Esophagus squamous epithelium (tissue), 5 donors: ENCODE measurements at places on chromosomes 2 and 18. TPM values are rescaled to one million over a fixed set of nuclear protein-coding genes. Genes with fewer than 3 reads are reported as not detected.

DNA sequence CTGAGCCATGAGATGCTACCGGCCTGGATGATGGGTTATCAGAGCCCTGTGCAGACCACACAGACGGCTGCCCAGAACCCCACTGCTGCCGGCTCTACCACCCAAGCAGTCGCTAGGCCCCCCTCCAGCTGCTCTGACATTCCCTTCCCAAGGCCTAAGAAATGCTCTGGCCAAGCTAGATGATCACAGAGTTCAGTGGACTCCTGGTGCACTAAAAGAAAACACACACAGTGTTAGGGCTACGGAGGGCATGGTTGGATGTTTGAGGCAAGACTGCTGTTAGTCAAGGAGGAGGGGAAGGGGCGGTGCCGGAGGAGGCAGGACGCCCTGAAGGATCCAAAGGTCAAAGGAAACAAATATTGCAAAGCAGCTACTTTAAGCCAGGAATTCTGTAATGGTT lies 174.5 kb downstream of the MYCN start:
- no peak for DNase-seq

- DNase-seq: no peak
These were observed 87.7 kb downstream of the DSEL start for GRCh38 chr18:67428805-67429204.

DNA sequence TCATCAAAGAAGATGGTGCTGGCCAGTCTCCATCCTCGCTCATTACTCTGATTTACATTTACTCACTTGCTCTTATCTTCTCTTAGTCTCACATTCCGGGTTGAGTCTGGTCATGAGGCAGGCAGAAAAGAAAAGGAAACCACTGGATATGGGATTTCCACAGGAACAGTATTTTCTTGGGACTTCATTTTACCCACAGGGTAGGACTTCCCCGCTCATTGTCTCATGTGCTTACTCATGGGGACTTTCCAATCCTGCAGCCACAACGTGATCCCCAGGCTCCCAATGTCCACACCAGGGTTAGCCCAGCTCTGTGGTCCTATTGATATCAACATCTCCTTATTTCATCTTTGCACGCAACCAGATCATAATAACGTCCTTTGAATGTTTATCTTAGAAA lies 373.8 kb downstream of the TMEM182 start:
- no peak for DNase-seq

DNA sequence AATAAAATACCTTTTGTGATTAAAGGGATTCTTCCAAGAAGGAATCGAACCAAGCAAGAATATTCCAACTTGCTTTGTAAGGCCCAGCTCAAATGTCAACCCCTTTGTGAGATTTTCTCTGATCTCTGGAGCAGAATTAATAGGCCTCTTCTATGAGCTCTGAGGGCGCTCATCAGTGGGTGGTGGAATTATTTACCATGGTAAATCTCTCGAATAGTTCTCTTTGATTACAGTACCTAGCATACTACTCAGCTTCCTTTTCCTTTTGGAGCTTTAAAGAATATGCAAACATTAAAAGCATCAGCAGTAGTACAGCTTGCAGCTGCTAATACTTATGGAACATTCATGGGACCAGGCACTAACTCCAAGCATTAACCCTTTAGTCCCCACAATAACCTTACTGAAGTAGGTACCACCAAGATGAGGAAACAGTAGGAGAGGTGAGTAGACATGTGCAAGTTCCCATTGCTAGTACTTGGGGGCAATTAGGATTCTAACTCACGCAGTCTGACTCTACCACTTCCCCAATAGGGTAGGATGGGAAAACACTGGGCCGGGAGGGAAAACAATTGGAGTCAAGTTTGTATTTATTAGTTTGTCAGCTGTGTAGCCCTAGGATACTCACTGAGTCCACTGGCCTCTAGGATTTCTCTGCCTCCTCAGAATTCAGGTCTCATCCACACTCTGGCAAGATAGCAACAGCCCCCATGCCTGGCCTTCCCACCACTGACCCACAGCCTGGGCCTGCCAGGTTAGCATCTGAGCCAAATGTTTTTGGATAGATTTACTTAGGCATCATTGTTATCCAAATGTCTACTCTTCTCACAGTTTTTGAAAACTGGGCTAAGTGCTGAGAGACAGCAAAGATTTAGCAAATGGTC lies 21.7 kb downstream of the ADD2 start:
- DNase-seq: no peak

Gene ERBB4
- total RNA-seq: 0.04 TPM
